Non-pigmented ciliary epithelial cell (primary cell): ENCODE measurements at places on chromosomes 16 and 17.

GRCh38 chr17:21209511-21210175 lies 4.3 kb downstream of the TMEM11 start:
- no peak for DNase-seq

GRCh38 chr16:14501331-14502255 lies 128.5 kb downstream of the PARN start:
- peak; percentile 78 for DNase-seq

- DNase-seq: no peak
These were observed 7.3 kb upstream of the SSTR2 start for GRCh38 chr17:73157521-73157890.

- no peak for DNase-seq
These were observed 73.6 kb downstream of the WIPI1 start for GRCh38 chr17:68383443-68384321.

GRCh38 chr16:29687755-29688154 lies 8.8 kb downstream of the QPRT start:
- no peak for DNase-seq

- DNase-seq: no peak
These were observed 17.3 kb downstream of the COTL1 start for GRCh38 chr16:84600343-84601229.

- DNase-seq: no peak
These were observed 8.5 kb upstream of the PIK3R6 start for GRCh38 chr17:8875957-8876356.

GRCh38 chr17:57965521-57966160 lies 10.4 kb upstream of the CUEDC1 start:
- no peak for DNase-seq

- DNase-seq: no peak
These were observed 2.3 kb downstream of the SALL1 start for GRCh38 chr16:51148678-51149228.

- no peak for DNase-seq
These were observed 3.7 kb upstream of the UNC13D start for GRCh38 chr17:75847614-75848522.

DNA sequence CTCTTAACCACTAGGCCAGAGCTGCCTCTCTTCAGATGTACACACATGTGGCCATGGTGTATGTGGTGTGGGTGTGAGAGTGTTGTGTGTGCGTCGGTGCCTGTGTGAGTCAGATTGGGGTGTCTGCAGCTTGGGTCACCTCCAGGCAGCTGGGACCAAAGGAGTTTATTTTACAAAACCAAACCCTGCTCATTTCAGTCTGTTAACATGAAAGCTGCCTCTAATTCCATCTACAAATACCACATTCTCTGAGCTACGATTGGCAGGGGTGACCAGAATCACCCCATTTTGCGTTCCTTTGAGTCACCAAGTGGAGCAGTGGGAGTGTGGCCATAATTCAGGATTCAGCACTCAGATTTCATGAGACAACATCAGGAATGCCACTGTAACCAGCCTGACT lies 105.3 kb downstream of the IRX5 start:
- DNase-seq: no peak

GRCh38 chr16:74480150-74481029 lies 59.1 kb upstream of the CLEC18B start:
- DNase-seq: no peak

DNA sequence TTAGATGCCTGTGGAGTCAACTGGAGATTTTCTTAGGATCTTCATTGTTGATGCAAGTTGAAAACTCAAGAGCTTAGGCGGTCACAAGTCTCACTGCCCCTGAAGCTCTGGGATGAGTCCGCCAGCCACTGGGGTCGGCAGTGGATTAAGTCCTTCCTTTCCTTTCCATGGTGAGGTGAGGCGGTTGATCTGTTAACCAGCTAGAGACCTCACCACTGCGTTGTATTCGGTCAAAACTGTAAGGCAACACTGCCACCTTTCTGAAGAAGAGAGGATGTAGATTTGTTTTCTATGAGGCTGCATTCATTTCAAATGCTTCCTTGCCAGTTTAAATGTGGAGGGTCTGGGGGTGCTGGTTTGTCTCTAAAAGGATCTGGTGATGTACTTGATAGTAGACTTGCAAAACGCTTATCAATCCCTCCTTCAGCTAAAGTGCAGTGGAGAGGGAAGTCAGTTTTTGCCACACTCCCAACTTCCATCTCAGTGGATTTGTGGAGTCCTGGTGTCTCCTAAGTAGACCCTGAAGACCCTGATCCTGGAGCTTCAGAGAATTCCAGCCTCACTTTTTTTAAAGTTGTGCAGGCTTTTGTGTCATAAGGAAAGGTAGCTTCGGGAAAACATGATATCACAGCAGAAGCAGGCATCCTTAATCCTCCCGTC lies 1.7 kb downstream of the MYOCD start:
- DNase-seq: peak; percentile 15

GRCh38 chr16:9489835-9490467 lies 398.5 kb downstream of the HAPSTR1 start:
- DNase-seq: no peak

GRCh38 chr17:31677681-31678080 lies 181.4 kb downstream of the COPRS start:
- no peak for DNase-seq

GRCh38 chr16:11700264-11701029 lies 32.2 kb downstream of the SNN start:
- no peak for DNase-seq

DNA sequence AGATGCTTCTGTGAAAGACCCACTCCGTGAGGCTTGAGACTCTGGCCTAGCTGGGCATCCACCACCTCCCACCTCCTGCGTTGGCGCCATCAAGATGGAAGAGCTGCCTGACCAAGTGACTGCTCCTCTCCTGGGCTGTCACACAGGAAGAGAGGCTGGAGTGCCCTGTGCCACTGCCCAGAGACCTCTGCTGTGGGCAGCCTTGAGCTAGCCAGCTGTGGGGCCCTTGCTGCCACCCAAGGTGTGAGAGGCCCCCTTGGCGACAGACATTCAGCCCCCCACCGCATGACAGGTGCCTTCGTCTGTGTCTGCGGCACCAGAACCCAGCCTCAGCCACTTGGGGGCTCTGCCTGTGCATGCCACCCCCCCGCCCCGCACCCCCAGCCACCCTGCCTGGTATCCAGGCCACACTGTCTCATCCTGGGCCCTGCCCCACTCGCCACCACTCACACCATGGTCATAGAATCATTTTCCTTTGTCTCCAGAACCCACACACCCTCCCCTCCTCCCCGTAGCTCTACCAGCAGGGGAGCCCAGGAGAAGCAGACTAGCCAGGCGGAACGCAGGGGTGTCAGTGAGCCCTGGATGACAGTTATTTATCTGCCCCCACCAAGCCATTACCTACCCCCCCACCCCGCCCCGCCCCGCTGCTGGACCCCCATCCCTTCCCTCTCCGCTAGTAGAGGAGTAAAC lies 120.9 kb upstream of the LHX1 start:
- no peak for DNase-seq

- DNase-seq: no peak
These were observed 5.1 kb upstream of the CD68 start for GRCh38 chr17:7574176-7574953.

DNA sequence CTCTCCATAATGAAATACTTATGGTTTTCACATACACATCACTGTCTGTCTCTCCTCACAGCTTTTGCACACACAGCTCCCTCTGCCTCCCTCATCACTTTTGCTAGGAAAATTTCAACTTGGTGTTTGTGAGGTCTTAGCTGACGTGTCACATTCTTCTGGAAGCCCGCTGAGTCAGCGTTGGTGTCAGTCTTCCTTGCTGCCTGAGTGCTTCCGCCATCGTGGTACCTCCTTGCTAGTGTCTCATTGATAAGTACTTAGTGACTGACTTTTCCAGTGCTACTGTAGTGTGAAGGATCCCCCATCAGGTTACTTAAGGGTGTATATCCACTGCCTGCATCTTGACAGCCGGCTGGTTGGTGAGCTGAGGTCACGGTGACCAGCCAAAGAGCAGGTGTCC lies 33.5 kb downstream of the CA10 start:
- DNase-seq: no peak

DNA sequence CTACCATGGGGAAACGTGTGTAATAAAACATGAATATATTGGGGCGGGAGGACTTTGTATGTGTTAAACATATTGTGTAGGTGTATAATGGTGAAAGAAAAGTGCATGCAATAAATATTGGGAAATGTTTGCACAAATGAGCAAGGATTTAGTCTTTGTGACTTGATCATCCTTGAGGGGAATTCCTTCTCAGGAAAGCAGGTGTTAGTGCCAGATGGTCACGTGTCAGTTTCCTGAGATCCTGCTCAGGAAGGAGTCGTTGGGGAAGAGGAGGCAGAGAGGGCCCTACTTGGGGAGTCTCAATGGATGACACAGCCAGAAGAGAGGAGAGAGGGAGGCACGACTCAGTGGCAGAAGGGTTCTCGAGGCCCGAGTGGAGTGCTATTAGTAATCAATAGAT lies 53.2 kb downstream of the MSI2 start:
- DNase-seq: no peak

GRCh38 chr17:66625311-66625767 lies 209.6 kb upstream of the CACNG5 start:
- DNase-seq: no peak

DNA sequence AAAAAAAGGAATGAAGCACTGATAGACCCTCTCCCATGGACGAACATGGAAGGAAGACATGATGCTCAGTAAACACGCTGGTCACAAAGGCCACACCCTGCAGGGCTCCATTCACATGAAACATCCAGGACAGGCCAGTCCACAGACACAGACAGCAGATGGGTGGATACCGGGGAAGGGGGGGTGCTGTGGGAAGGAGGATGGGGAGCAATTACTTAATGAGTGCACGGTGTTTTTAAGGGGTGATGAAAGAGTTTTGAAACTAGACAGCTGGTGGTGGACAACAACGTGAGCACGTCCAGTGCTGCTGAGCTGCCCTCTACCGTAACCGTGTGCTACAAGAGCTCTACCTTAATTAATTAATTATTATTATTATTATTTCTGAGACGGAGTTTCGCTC lies 6.0 kb upstream of the SLC16A3 start:
- no peak for DNase-seq

DNA sequence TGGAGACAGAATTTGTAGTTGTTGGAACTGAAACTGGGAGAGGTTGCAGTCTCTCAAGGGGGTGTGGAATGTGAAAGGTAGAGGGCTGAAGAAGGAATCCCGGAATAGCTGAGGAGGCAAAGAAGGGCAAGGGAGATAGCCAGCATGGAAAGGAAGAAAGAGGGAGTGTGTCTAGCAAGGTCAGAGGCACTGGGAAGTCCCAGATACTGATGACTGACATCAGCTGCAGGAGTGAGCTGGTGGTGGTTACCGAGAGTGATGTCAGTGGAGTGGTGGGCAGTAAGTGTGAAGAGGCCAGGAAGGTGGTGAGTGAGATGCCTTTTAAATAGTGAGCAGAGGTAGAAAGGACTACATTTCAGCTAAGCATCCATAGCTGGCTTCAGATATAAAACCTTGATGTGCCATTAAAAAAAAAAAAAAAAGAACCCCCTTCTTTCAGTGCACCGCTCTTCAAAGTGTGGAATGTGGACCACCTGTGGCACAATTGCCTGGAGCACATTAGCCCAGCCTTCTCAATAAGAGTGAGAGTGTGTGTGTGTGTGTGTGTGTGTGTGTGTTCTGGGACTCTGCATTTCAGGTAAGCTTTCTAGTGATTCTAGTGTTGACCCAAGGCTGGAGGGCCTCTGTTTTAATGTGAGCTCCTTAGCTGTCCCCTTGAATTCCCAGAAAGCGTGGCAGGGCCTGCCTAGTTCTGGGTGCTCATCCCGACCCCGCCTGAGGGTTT lies 8.5 kb downstream of the PRMT7 start:
- no peak for DNase-seq

DNA sequence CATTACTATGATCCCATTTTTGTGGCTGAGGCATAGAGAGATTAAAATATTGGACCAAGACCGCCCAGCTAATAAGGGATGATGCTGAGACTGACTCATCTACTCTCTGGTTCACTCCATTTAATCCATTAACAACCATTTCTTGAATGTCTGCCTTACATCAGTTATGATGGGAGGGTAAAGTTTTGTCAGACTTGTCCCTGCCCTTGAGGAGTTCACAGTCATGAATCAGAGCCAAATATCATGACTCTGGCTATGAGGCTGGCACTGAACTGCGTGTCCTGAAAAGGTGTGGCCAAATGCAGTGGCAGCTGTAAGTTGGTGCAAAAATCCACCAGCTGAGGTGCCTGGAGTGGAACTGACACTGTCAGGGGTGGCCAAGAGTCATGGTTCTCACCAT lies 35.0 kb upstream of the MAF start:
- no peak for DNase-seq

GRCh38 chr16:50381679-50382440 lies 13.1 kb upstream of the BRD7 start:
- no peak for DNase-seq

GRCh38 chr16:66746682-66747081 lies 4.7 kb downstream of the DYNC1LI2 start:
- DNase-seq: no peak

GRCh38 chr17:73231395-73231794 lies 30.3 kb downstream of the CPSF4L start:
- DNase-seq: no peak

DNA sequence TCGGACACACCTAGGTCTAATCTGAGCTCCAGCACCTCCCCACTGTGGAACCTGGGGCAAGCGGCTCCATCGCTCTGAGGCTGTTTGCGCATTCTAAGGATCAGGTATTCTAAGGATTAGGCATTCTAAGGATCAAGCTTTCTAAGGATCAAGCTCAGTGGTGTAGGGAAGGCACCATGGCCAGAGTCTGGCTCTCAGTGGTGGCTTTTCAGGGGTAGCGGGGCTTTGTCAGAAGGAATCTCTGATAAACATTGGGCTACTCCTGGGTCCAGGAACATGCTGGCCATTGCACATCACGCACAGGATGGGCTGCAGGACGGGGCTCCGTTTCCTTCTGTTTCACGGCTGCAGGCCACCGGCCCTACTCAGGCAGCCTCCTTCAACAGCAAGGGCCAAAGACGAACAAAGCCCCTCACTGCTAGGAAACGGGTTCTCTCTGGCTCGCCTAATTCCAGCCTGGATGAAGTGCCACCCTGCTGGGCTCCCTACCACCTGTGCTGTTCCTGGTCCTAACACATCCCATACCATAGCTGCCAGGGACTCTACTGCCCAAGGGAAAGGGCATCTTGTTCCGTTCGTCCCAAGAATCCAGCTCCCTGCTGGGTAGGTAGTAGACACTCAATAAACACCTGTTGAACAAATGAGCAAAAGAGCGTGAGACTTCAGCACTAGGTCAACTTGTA lies 5.5 kb downstream of the C1QTNF1 start:
- DNase-seq: no peak
